ENCODE measurements at places on chromosomes 7 and 10.

- no peak for DNase-seq
These were observed 138.8 kb downstream of the PRPF18 start for GRCh38 chr10:13725594-13725993.

DNA sequence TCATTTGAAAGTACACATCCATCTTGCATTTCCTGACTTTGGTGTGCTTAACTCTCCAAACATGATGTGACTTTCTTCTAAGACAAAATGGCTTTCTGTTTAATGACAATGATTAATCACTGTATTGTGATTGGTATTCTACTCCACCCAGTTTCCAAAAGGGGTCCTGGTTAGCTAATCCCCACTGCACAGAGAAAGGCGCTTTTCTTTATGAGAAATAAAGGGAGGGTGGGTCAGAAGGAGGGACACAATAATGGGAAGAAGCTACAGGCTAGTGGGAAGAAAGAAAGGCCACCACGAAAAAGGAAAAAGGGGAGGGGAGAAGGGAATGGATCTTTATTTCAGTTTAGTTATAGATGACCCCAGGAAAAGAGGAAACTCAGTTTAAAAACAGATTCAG, 69.2 kb downstream of the PRTFDC1 start:
- DNase-seq: no peak

GRCh38 chr7:117675497-117676435, 195.9 kb downstream of the CFTR start:
- DNase-seq: no peak

DNA sequence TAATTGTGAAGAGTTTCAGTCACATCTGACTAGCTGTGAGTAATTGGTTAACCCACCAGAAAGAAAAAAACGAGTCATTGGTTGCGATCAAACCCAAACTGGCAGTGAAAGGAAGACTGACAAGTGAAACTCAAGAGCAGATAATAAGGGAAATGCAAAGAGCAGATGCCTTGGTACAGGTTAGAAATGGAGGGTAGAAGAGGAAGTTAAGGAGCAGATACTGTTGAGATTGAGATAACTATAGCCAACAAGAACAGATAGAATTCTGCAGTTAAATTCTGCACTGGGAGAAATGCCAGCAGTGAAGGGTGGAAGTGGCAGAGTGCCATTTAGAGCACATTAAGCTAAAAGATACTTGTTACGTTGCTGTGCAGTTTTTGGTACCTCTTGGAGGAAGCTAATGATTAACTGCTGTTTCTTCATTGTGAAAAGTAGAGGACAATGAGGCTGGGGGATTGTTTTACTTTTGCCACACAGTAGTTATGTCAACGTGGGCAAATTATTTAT, 65.8 kb downstream of the CDK13 start:
- no peak for DNase-seq

- DNase-seq: no peak
These were observed 138.1 kb downstream of the RELN start for GRCh38 chr7:103851357-103851756.

DNA sequence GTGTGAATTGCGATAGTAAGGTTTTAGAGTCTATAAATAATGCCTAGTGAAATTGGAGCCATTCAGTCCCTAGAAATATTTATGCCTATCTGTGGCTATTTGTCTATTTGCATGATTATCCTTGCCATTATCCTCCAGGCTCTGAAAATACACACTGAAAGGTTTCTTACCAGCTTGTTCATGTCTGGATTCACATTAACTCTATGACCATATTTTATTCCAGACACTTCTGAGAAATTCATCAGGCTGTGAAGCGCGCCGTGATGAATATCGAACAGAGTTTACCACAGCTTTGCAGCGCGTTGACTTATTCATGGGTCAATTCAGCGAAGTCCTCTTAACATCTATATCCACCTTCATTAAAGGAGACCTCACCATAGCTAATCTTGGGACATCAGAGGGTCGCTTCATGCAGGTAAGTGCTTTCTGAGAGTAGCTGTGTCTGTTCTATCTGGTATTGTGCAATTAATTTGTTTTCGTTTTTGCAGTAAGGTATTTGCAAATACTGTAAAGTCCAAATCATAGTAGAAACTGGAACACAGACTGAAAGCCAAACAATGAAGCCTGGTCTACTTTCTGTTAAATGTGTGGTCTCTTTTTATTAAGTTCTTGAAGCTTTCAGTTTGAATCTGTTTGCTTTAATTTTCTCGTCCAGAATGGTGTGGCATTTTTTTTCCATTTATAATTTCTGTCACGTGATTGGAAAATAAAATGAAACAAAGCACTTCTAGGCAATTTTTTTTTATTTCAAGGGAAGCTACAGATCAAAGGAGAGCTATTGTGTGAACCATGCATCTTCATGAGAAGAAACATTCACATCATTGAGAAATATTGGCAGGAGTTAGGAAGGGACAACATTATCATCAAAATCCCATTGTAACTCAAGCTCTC, 59.7 kb downstream of the MET start:
- DNase-seq: no peak

GRCh38 chr7:150940431-150941102, 37.6 kb downstream of the KCNH2 start:
- DNase-seq: no peak

- no peak for DNase-seq
These were observed 59.4 kb upstream of the UCN3 start for GRCh38 chr10:5305374-5305773.

DNA sequence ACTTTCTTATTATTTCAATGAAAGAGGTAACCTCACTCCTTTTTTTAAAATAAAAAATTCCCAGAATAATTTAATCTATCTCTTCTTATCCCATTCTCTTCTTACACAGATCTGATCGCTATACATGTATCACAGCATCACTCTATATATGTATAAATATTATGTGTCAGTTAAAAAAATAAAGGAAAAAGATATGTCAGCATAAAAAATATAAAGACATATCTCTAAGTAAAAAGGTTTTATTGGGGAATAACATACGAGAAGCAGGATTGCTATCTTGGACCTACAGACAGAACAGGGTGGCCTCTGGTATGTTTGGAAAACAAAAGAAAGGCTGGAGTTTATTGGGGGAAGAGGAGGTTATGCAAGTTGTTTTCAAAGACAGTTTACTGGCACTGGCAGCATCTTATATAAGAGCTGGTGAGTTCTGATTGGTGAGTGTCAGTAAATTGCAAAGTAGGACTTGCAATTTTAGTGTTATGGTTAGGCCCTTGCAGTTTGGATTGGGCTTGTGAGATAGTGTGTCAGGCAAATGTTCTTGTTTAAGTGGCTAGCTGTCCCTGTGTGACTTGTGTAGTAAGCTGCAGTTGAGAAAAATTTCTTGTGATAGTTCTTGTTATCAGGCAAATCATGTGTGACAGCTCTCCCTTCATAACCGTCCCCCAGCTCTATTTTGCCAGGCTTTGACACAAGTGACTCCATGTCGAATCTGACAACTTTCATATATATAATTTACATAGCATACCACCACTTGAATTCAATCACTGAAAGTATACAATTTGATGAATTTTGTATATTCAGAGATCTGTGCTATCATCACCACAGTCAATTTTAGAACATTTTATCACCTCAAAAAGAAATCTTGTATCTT, 118.2 kb downstream of the HBP1 start:
- no peak for DNase-seq

DNA sequence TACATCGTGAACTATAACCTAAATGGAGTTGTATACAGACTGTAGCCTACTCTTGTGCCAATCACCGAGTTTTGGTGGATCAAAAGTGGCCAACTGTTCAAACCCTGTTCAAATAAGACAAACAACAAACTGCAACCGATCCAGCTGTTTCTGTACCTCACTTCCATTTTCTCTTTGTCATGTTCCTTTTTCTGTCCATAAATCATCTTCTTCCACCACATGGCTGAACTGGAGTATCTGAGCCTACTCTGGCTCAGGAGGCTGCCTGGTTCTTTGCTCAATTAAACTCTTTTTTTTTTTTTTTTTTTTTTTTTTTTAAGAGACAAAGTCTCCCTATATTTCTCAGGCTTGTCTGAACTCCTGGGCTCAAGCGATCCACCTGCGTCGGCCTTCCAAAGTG, 59.0 kb upstream of the NPVF start:
- DNase-seq: no peak
